Effector CD4-positive, alpha-beta T cell (primary cell): ENCODE measurements at places on chromosomes 16 and 17.

GRCh38 chr17:8324132-8324531, 14.1 kb downstream of the ARHGEF15 start:
- DNase-seq = no peak

DNA sequence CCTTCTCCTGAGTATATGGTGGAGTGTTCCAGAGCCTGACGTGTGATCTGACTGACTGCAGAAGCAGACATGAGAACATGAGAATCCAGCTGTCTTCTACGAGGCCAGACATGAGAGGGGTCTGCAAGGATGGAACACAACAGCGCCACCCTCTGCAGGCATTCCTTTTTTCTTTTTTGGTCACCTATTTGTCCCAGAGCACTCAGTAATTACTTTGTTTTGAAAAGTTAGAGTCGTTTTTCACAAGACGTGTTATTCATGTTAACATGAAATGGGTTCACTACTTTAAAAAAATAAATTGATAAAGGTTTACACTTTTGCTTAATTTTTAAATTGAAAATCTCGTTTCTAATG, 43.8 kb upstream of the ATP2A3 start:
- no peak for DNase-seq

DNA sequence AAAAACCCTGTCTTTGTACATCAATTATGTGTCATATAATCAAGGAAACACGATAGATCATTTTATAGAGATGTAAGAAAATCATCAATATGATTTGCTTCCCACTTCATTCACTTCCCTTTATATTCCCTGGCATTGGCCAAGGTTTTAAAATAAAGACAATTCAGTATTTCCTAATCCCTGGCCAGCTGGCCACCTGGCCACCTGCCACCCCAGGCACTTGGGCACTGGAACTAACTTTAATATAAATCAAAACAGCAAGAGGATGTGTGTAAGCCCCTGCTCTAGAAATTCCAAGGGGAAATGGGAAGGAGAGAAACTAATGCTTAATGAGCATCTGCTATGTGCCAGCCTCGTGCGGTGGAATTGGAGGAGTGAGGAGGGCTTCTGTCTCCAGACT, 58.6 kb upstream of the TOB1 start:
- no peak for DNase-seq

DNA sequence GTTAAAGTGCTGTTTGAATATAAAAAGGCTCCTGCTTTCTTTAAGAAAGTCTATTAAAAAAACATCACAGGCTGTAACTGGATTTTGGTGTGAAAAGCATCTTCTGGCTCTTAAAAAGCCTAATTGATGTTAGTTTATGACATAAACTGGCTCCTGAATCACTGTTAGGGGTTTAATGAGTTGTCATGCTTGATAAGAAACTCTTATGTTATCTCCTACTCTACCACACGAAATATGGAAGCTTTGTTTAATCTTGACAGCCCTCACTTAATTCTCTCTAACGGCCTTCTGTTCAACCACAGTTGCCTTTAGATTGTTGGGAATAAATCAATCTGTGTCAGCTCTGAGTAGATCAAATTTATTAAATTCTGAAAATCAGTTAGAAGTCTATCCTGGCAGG, 51.5 kb downstream of the CPPED1 start:
- no peak for DNase-seq

- DNase-seq = no peak
Observed at GRCh38 chr17:32111141-32111771, 31.0 kb upstream of the RHOT1 start.

- DNase-seq = no peak
Observed at GRCh38 chr17:61403801-61404662, 4.4 kb downstream of the TBX2 start.

DNA sequence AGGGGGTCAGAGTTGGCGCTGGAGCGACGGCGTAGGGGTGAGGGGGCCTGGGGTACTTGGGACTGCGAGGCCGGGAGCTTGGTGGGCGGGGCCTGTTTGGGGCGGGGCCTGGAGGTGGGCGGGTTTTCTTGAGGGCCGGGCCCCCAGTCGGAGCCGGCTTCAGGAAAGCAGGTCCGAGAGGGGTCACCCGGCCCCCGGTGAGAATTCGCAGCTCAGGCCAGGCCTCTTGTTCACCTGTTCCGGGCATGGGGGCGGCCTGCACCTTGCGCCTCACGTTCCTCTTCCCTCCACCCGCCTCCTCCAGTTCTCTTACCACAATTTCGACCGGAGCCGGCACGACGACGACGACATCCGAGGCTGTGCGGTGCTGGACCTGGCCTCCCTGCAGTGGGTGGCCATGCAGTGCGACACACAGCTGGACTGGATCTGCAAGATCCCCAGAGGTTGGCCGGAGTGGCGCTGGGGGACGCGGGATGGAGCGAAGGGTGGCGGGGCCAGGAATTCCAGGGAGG, 52.5 kb downstream of the MRC2 start:
- DNase-seq = no peak

- no peak for DNase-seq
Observed at GRCh38 chr16:75945916-75946457, 219.7 kb upstream of the CPHXL start.
